Activated T-cell treated with anti-CD3 and anti-CD28 coated beads, Interleukin-2, amount 50 U/mL, for 48 hours (primary cell): ENCODE measurements at places on chromosomes 13 and 19.
A peak's percentile ranks its signal among the peaks of the same experiment; 100 is the strongest.

DNA sequence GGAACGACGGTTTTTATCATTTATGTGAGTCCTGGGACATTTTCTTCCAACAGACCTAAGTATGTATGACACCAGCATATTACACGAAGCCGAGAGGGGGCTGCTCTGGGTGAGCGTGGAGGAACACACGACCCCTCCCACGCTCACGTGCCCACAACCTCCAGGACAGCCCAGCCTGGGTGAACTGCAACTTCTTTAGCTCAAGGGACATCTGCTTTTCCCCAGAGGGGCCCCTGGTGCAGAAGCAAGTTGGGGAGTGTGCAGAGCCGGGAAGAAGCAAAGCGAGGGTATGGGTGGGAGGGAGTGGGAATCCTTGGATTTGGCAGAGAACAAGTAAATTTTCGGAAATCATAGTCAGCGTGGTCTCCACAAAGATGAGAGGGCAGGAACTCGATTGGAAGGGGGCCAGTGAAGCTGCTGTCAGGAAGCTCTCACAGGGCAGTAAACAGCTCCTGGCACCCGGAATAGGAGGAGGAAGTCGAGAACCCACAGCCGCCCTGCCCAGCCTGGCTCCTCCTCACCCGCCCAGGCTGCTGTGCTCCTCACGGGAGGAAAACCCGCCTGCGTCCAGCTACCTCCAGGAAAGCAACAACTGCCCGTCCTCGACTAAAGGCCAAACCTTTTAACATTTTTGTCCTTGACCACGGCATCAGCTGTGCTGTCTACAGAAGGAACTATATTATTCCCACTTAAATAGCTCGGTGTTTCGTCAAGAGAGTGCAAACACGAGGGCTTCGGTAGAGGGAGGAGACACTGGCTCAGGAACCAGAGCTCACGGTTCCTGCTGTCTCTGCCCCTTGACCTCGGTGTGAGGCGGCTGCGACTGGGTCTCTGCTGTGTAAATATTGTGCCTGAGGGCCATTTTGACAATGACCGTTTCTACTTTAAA lies 17.2 kb upstream of the CFAP97D2 start:
- DNase-seq, result peak; percentile 56

DNA sequence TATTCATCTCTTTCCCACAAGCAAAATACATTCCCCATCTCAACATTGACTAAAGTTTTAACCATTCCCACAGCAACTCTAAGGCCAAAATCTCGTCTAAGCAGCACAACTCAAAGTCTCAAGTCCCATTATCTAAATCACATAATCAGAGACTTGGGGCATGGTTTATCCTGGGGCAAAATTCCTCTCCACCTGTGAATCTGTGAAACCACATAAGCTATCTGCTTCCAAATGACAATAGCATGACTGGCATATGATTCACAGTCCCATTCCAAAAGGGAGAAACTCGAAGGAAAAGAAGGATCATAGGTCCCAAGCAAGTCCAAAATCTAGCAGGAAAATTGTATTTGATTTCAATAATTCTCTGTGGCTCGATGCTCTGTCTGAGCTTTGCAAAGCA lies 73.0 kb downstream of the ANKRD10 start:
- DNase-seq, result no peak

GRCh38 chr19:11421371-11422098 lies 2.4 kb upstream of the RGL3 start:
- DNase-seq, result peak; percentile 64

DNA sequence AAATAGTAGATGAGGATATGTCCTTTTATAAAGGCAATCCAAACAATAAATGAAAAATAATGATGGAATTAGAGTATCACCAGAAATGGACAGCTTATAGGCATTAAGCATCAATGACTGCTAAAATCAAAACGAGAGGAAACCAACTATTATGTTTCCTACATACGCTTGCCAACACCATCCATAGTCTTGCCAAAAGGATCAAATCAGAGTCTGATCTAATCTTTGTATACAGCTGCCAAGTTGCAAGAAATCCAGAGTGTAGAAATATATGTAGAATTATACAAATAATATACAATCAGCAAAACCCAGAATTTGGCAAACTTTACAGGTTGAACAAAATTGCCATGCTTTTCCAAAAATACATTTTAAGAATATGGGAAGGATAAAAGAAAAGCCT lies 1661.6 kb downstream of the SLITRK1 start:
- DNase-seq, result no peak

GRCh38 chr19:57664269-57665127 lies 4.2 kb upstream of the ZSCAN4 start:
- peak; percentile 25 for DNase-seq

DNA sequence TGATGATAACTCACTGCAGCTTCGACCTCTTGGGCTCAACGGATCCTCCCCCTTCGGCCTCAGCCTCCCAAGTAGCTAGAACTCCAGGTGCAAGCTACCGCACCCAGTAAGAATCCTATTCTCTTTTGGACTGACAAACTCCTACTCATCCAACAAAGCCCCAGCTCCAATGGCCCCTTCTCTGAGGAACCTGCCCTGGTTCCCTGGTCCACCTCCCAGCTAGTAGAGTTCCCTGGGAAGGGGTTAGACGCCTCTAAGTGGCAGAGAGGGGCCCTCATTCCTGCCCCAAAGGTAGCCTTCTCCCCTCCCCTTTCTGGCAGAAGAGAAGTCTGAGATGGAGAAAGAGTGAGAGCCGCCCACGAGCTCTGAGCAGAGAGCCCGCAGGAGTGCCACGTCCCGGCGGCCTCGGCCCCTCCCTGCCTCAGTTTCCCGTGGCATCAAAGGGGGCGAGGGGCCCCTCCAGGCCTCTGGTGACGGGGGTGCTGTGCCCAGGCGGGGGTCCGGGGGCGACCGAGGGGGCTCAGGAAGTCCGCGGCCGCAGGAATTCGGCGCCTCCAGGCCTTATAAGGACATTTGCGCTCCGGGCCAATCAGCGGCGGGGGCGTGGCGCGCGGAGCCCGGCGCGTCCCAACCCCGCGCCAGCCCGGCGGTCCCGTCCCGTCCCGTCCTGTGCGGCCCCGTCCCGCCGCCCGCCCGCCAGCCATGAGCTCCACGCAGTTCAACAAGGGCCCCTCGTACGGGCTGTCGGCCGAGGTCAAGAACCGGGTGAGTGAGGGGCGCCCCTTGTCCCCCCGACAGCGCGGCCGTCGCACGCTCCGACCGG lies at the start of gene CNN2:
Gene CNN2, plus strand, starts transcription at position 649 of the 823 bp plus-strand sequence. Its CDS starts 54 bp downstream, at position 703.
- DNase-seq, result peak; percentile 85

DNA sequence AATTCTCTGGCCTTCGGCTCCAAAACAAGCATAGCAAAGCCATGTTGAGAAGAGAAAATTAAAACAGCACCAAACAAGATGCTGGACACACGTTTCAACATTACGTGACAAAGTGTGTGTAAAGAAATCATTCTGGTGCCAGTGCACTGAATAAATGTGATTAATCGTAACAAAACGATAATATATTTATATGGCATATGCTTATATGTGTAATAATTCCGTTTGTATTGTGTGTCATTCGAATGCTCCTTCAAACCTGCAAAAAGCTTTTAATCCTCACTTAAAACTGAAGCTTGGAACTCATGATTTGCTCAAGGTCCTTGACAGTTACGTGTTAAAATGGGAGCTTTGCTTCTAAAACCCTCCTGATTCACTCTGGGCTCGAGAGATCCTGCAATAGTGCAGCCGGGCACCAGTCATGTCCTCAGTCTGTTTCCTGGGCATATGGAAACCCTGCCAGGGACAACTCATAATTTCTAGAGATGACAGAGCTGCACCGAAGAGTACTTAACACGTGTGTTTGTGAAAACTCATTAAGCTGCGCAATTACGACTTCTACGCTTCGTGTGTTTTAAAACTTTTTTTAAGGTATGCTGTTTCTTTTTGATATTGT lies 731 bp upstream of the AKAP8L start:
- peak; percentile 26 for DNase-seq

DNA sequence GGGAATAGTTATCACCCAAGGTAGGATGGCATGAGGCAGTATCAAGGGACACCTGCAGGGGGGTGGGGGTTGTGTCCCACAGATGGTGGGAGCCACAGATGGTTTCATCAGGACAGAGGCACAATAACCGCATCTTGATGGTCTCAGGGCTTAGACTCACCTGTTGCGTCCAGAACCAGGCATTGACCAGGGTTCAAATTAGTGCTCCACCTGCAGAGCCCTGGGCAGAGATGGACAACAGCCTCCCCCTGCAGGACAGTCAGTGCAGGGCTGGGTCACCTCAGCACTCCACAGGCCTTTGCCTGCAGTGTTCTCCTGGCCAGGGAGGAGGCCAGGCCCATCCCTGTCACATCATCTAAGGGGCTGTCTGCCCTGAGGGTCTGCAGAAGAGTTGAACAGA lies 14.5 kb upstream of the CEACAM1 start:
- DNase-seq, result no peak

- peak; percentile 89 for DNase-seq
These were observed 4.5 kb upstream of the IL12RB1 start for GRCh38 chr19:18091217-18091608.

DNA sequence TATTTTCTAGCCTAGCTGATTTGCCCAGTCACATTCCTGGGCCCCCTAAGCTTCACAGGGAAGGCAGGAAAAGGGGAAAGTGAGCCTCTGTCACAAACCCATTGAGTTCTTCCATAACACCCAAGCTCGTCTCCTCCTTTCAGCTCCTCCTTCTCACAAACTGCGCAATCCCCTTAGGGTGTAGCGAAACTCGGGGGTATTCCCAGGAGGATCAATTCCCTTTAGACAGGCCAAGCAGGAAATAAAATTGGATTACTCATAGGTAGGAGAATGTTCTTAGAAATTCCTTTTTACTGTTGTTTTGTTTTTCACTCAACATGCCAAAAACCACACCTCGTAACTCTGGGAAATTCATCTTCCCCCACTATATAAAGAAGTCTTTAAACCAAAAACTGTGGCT lies 139.3 kb downstream of the IRS2 start:
- no peak for DNase-seq

- DNase-seq, result no peak
These were observed 9.6 kb downstream of the CPT1C start for GRCh38 chr19:49700563-49700962.

DNA sequence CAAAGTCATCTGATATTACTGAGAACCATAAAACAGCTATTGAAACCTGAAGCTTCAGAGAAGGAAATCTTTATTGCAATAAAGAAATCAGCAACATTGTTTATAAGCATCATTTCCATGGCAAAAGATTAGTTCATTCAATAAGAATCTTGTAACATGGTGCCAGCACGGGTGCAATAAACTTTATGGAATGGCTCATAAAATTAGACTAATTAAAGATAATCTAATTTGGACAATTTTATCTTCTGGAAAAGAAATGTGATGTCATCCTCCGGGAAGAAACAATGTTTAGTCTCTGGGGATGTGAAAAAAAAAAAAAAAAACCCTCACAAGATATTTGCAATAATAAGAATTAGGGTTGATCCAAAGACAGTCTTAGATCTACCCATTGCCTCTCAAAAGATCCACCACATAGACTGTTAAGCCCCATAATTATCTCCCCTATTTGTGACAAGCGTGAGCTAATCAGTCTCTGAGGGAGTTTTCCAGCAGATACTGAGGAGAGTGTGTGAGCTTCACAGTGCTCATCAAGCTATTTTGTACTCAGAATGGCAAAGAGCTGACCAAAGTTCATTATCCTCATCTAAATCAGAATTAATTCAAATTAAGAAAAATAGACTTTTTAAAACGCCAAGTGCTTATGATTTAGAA lies 297.0 kb upstream of the EDNRB start:
- DNase-seq, result no peak

DNA sequence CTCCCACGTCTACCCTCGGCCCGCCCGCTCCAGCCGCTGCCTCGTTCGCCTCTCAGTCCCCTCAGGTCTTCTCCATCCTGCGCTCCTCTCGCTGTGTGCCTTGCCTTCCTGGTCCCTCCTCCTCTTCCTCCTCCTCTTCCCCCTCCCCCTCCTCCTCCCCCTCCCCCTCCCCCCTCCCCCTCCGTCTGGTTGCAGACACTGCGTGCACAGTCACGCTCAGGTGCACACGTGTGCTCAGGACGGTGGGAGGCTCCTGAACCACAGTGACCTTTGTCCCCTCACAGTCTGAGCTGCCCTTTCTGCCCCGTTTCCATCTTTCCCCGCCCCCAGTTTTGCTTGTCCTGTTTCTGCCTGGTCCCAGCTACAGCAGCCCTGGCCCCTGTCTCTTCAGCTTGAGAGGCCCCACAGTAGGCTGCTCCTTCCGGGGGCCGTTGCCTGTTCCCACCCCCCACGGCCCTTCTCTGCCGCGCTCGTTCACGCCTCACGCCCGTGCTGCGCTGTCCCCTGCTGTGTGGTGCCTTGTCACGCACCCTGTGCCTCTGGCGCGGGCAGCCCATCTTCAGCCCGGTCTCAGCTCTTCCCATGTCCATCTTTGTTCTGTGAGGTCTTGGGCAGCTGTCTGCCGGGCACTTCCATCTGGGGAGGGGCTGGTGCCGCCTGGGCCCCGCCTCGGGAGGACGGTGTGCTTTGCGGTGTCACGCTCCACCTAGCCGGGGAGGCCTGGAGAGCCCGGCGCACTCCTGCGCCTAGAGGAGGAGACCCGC lies 13.8 kb upstream of the RPS15 start:
- no peak for DNase-seq

DNA sequence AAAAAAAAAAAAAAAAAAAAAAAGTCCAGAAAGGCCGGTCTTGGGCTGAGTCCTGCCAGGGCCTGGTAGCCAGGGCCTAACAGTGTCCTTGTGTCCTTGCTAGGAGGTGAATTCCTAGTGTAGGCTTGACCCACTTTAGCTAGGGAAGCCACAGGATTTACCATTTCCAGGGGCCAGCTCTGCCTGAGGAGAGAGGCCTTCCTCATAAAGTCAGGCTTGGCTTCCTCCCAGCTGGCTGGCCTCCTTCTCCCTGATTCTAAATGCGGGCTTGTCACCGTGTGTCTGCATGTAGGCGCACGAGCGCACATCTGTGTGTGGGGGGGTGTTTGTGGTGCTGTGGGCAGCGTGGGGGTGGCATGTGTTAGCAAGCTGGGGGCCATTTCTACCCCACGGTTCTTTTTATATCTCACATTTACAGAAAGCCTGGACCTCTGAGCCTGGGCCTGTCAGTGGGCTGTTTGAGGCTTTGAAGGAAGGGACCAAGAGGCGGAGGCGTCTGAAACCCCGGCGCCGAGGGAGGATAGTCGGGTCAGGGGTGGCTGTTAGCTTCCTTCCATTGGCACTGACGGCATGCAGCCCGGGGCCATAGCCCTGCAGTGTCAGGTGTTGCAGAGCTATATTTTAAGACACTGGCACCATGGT lies 31.7 kb downstream of the IER2 start:
- peak; percentile 71 for DNase-seq

DNA sequence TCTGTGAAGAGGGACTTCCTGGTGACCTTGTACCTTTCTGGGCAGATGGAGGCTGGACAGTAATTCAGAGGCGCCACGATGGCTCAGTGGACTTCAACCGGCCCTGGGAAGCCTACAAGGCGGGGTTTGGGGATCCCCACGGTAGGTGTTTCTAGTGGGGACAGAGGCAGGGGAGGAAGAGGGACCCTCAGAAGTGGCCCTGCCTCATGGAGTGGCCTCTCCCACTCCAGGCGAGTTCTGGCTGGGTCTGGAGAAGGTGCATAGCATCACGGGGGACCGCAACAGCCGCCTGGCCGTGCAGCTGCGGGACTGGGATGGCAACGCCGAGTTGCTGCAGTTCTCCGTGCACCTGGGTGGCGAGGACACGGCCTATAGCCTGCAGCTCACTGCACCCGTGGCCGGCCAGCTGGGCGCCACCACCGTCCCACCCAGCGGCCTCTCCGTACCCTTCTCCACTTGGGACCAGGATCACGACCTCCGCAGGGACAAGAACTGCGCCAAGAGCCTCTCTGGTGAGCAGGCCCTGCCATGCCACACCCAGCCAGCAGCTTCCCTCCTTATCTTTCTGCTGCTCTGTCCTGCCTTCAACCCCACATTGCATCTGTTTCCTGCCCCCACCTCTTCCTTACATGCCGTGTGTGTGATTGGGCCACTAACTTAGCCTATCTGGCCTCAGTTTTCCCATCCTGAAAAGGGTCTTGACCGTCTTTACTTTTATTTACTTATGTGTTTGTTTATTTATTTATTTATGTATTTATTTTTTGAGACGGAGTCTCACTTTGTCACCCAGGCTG lies 7.3 kb downstream of the ANGPTL4 start:
- DNase-seq, result no peak
